Activated CD4-positive, alpha-beta memory T cell treated with anti-CD3 and anti-CD28 coated beads for 36 hours (primary cell): ENCODE measurements at places on chromosomes 7 and 10. TPM values are rescaled to one million over a fixed set of nuclear protein-coding genes. Genes with fewer than 3 reads are reported as not detected.

DNA sequence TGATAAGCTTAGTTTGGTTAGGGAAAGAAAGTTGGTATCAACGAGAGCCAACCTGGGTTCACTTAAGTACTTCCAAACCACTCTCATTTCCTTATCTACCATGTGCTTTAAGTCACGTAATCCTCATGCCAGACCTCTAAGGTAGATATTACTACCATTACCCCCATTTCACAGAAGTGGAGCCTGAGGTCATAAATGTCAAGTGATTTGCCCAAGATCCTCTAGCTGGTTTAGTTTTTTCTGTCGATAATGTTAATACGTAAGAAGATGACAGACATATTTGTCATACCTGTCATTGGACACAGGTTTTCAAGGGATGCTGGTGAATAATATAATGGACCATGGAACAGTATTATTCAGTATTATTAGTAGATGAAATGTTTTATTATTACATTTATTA, 197.4 kb upstream of the MKLN1 start:
- DNase-seq: no peak

DNA sequence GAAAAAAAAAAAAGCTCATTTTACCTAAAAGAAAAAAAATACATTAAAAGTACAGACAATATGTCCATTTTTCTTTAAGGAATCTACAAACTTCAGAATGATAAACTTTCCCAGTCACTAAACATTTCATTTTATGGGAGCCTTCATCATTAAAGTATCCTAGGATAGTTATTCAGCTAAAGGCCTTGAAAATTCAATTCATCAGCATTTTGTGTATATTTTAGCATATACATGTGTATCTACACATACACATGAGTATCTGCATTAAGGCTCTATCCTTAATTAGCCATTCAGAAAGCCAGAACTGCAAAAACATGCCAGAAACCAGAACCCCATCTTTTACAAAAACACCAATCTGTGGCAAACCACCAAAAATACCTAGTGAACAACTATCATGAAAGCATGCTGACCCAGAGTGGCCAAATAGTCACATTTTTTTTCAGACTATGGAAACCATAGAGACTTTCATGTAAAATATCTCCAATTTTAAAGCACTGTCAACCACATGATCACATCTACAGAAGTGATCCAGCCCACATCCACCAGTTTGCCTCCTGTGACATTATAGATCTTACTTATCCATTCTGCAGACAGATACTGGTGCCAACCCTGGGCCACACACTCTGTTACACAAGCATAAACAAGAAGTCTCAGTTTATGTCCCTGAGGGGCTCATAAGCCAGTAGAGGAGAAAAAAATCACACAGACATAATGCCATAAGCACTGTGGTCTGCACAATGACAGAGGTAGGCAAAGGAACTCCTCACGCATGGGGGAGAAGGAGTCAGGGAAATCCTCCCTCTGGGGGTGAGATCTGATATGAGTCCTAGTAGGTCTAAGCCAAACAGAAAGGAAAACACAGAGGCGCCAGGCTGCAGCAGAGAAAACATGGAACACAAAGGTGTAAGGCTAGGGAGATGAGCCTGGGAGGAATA, 79.2 kb downstream of the SRPK2 start:
- DNase-seq: peak; percentile 31

- DNase-seq: no peak
Observed at GRCh38 chr7:12635830-12636229, 51.6 kb upstream of the ARL4A start.

- peak; percentile 25 for DNase-seq
Observed at GRCh38 chr10:97852840-97853405, 3.3 kb downstream of the GOLGA7B start.

- peak; percentile 6 for DNase-seq
Observed at GRCh38 chr10:43199684-43200537, 61.7 kb downstream of the CSGALNACT2 start.

GRCh38 chr10:78045237-78045636, 11.6 kb downstream of the RPS24 start:
- peak; percentile 62 for DNase-seq

DNA sequence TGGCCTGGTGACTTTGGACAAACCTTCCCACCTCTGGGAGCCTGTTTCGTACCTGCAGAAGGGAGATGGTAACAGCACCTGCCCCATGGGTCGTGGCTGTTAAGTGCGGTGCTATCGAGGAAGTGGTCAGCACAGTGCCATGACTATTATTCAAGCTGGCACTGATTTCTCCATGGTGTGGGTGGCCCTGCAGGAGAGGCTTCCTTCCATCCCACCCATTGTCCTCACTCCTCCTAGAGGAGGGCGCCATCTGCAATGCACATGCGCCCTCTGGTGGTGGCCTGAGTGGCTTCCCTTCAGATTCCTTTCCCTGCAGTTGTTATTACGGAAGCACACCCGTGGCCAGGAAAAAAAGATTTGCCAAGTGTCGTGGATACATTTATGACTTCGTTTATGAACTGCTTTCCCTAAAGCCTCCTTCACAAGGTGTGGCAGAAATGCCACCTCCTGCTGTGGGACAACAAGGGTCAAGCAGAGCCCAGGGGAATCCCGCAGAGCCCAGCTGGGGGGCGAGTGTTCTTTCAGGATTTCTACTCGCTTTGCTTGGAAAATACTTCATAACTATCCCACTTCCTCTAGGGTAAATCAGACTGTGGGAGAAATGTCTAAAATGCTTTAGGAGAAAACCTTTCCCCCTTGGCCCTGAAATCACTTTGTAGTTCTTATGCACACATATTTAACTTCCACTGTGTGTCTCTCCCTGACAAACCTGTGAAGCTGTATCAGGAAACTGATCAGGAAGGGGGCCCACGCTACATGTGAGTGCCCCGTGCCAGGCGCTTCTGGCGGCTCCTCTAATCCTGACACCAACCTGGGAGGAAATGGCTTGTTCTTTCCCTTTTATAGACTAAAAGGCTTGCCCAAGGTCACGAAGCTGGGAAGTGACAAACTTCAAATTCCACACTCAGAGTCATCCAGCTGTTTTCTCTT, 98.0 kb upstream of the ANLN start:
- DNase-seq: peak; percentile 80

GRCh38 chr10:102657984-102658724, 13.9 kb downstream of the TRIM8 start:
- no peak for DNase-seq

ECHDC3 gene
- total RNA-seq: 0.76 TPM

LRRC18 gene
- total RNA-seq: not detected

CHAT gene
- total RNA-seq: not detected

RNF32 gene
- 1.4 TPM for total RNA-seq

MMP21 gene
- not detected for total RNA-seq

NEUROG3 gene
- not detected for total RNA-seq

ATG9B gene
- total RNA-seq: 4.6 TPM

PRSS37 gene
- not detected for total RNA-seq

PRR15 gene
- not detected for total RNA-seq
